PC-9 (cell line): ENCODE measurements at places on chromosomes 12 and 14.

- DNase-seq = no peak
Measured at GRCh38 chr14:69318901-69319475, 59.0 kb downstream of the GALNT16 start.

DNA sequence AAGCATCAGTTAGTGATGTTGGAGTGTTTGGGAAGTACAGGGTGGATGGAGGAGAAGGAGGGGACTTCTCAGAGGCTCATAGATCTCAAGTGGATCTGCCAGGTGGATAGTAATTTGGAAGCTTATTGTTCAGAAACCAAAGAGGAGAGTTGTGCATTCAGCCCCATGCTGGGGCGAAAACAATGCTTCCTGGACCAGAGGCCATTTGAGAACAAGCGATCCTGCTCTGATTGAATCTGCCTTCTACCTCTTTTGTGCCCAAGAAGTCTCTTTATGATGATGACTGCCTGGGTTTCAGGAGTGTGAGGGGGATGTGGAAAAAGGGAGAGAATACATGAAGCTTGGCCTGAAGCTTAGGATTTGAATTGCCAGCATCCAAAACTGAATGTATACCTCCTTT is 110.8 kb upstream of the SRRM4 start:
- no peak for DNase-seq

- no peak for DNase-seq
Measured at GRCh38 chr12:10759657-10760056, 36.5 kb upstream of the YBX3 start.

GRCh38 chr12:31235868-31236395 is 90.0 kb downstream of the SINHCAF start:
- DNase-seq = no peak

DNA sequence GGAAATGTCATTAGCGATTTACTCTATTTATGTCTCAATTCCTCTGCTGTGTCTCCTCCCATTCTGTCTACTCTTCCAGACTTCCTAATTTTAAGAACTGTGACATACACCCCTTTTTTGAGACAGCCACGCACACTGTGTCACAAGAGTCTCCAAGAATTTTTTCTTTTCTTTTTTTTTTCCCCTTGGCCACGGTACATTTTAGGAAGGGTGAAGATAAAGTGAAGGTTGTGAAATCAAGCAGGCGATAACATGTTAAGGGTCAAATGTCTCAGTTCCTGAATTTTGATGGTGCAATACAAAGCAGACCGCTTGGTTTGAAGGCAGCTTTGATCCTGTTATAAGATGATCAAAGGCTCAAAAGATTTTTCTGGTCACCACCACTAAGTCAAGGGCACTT is 4.3 kb downstream of the OLR1 start:
- no peak for DNase-seq

DNA sequence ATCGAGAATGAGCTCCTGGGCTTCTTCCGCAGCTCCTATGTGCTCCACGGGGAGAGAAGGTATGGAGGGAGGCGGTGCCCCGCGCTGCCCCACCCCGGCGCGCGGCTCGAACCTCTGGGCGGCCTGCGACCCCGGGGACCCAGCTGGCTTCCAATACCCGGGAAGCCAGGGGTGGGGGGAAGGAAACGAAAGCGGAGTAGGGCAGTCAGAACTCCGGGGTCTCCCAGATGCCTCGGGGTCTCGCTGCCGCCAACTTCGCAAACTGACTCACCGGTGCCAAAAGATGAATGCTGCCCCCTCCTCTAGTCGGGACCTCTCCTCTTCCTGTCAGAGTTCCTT is 1.3 kb downstream of the TRHDE start:
- no peak for DNase-seq

DNA sequence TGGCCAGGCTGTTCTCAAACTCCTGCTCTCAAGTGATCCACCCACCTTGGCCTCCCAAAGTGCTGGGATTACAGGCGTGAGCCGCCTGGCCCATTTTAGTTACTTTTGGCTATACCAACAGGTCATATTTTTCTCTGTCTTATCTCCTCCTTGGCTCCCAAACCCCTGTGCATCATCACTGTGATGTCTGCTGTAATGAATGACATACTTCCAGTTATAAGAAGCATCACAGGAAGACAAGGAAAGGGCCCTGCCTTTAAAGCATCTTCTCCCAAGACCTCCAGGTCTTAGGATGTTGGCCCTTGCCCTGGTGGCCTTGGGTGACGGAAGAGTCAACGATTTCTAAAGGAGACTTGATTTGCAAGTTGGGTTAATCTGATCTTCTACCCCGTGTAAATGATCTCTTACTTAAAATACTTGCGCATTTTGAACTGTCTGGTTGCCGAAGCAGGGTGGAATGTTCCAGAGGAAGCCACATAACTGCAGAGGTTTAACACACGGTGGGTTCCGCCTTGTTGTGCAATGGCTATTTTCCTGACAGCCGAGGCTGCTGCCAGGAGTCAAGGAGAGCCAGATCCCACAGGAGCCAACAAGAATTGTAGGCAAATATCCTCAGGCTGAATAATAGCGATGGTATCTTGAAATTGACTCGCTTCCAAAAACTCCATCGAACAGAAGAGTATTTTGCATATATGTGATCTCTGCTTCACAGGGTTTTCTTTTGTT is 55.7 kb upstream of the PLXNC1 start:
- DNase-seq = no peak

DNA sequence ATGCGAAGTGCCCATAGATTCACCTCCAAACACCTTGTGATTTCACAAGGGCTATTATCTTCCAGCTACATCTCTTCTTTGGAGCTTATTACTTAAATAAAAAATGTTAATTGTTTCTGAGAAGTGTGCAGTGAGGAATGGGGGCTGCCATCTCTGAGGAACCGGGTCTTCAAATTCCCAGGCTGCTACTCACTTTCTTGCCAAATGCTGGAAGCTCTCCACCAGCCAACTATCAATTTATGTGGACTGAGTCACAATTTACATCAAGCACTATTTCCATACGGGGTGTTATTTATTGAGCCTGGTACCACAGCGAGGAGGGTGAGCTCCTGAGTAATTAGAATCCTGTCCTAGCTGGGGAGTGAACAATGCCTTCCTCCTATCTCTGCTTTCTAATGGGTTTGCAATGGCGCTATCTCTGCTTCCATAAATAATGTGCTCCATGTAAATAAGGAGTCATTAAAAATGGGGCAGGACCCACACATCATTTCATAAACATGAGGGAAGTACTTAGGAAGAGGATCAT is 898.3 kb downstream of the VRK1 start:
- no peak for DNase-seq

- DNase-seq = no peak
Measured at GRCh38 chr12:94979941-94980340, 23.6 kb downstream of the NDUFA12 start.

- DNase-seq = no peak
Measured at GRCh38 chr12:1911598-1912575, 6.6 kb downstream of the CACNA2D4 start.

DNA sequence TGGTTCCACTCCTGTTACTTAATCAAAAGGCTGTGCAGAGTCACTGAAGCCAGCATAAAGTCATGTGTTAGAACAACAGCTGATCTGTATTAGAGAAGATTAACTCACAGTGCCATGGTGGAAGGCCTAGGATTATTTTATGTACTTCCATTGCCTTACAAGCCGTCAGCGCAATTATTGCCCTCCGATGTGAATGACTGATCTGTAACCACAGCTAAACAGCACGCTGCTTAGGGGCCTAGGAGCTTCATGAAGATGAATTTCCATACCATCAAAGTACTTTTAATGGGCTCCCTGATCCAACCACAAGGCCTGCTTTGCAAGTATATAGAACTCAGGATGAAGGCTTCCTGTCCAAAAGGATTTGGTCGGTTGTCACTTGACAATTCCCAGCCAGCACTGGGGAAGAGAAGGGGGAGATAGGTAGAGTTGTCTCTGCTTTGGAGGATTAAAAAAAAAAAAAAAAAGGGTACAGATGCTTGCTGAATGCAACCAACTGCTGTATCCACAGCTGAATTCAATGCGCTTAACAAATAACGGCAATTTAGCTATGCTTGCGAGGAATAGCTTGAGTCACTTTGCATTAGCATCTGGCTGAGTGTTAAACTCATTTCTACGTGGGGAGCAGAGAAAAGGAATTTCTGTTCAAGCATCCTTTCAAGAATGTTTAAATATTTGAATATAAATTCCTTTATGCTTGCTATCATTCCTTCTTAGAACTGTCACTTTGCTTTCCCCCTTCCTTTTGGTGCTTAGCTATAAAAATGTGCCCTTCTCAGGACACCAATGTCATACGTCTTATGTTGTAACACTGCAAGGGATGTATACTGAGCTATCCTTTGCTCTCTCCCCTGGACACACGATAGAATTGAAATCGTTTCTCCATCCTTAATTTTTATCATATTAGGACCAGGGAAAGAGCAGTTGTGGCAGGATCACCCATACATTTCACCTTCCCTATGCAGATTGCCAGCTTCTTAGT is 387.8 kb downstream of the SOX5 start:
- DNase-seq = no peak

GRCh38 chr12:75549989-75550388 is 38.6 kb upstream of the KRR1 start:
- DNase-seq = no peak

- no peak for DNase-seq
Measured at GRCh38 chr14:24705840-24706239, 71.8 kb upstream of the GZMB start.

DNA sequence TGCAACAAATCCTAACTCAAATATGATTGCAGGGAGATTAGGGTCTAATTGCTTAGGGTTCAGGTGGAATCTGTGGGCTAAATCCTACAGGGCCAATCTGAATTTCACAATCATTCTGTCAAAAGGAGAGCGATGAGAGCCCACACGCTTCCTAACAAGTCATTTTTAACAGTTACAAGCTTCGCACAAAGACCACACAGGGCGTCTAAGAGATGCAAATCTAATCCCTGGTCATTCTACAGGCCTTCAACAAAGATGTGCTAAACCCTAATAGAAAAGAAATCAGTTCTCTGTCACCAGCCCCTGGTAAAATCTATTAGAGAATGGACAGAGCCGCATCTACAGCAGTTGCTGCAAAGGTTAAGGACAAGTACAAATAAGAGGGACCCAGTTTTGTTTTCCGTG is 15.3 kb downstream of the NKX2-1 start:
- DNase-seq = no peak

GRCh38 chr12:89418228-89418910 is 66.1 kb upstream of the DUSP6 start:
- no peak for DNase-seq

DNA sequence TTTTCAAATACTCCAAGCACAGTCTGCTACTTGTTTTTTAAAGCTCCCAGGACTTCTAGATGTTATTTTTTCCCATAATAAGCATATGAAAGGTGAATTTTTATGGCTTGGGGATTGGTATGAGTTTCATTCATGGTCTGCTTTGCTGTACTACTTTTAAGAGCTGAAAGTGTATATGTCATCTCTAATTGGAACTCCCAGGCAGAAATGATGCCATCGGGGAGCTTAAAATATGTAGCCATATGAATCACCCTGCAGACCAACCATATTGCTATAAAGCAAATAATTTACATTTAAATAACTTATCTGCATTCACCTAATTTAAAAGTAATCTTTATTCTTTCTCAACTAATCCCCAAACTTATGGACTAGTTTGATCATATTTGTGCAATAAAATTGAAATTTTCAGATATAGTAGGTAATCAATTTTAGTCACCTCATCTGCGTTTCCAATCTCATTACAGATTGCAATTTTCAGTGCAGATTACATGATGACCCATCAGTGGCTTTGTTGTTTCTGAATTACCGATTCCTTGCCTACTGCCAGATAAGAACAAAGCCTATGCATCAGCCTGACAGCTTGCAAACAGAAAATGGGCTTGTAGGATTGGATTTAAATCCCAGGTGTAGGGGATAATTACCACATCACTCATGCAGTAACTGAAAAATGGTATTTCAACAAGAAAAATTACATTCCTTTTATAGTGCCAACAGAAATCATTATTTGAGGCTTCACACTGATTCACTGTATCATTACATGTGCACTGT is 689.4 kb downstream of the NOVA1 start:
- DNase-seq = no peak

DNA sequence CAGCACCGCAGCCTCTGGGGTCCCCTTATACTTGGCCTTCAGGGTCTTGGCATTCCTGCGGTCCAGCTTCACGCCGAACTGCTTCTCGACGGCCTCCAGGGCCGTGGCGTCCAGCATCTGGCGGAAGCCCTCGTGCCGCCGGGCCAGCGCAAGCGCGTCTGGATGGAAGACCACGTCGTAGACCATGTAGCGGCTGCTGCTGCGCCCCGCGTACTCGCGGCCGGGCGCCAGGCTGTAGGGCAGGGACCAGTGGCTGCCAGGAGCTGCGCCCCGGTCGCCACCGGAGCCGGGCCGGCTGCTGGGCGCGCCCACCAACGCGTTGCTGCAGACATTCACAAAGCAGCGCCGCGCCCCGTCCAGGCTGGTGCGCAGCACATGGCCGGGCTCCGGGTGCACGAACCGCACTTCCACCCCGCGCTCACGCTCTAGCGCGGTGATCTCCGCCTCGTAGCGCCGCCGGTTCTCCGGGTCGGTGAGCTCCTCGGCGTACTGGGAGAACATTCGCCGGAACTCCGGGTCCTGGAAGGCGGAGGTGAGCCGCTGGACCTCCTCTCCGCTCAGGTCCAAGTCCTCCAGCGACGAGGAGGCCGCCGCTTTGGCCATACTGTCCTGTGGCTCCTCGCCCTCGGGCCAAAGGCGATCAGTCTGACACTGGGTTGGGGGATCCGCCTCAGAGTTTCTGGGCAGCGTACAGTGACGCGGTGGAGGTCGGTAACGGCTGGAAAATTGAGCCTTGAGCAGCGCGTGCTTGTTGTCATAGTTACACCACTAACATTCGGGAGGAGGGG is at the start of gene DNAAF2:
Gene DNAAF2, minus strand, starts transcription at position 698 of the 788 bp plus-strand sequence. Its CDS starts 95 bp downstream, at position 603.
- peak; percentile 63 for DNase-seq

- DNase-seq = no peak
Measured at GRCh38 chr12:1595690-1596347, 1.4 kb upstream of the FBXL14 start.

DNA sequence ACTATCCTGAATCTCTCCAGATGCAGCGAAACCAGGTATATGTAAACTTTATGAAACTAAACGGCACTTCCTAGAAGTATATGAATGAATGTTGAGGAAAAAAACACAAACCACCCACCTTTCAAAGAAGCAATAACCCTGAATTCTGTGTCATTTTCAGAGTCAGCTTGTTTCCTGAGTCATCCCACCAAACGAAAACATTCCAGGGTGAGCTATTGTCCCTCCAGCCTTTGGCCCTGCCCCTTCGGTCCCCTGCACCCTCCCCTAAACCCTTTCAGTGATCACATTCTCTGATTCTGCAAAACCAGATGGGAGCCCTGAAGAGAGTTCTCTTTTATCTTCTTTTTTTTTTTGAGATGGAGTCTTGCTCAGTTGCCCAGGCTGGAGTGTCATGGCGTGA is 202.6 kb upstream of the ALG10B start:
- no peak for DNase-seq

- no peak for DNase-seq
Measured at GRCh38 chr12:31803306-31804184, 74.7 kb upstream of the AMN1 start.

GRCh38 chr12:8123124-8123912 is at the start of gene CLEC4A:
Gene CLEC4A (plus strand): TSS chr12:8123617. CDS start chr12:8123879, 262 bp downstream.
- no peak for DNase-seq

GRCh38 chr12:129619271-129619670 is 284.6 kb downstream of the TMEM132D start:
- DNase-seq = no peak

- DNase-seq = no peak
Measured at GRCh38 chr12:93580682-93581081, 8.2 kb downstream of the SOCS2 start.

- no peak for DNase-seq
Measured at GRCh38 chr12:7472060-7472459, 28.1 kb upstream of the CD163L1 start.

- DNase-seq = no peak
Measured at GRCh38 chr14:95404583-95404982, 84.9 kb upstream of the CLMN start.
